ENCODE measurements at places on chromosomes 16 and 17.

- no peak for DNase-seq
These were observed 177.1 kb downstream of the RAB11FIP4 start for GRCh38 chr17:31568539-31568938.

GRCh38 chr17:21124086-21124485, 2.7 kb upstream of the DHRS7B start:
- no peak for DNase-seq

- no peak for DNase-seq
These were observed 15.0 kb upstream of the PEMT start for GRCh38 chr17:17606416-17607000.

GRCh38 chr16:54090602-54091001, 196.0 kb downstream of the IRX3 start:
- no peak for DNase-seq

GRCh38 chr17:12671906-12672305, 6.2 kb downstream of the MYOCD start:
- no peak for DNase-seq

DNA sequence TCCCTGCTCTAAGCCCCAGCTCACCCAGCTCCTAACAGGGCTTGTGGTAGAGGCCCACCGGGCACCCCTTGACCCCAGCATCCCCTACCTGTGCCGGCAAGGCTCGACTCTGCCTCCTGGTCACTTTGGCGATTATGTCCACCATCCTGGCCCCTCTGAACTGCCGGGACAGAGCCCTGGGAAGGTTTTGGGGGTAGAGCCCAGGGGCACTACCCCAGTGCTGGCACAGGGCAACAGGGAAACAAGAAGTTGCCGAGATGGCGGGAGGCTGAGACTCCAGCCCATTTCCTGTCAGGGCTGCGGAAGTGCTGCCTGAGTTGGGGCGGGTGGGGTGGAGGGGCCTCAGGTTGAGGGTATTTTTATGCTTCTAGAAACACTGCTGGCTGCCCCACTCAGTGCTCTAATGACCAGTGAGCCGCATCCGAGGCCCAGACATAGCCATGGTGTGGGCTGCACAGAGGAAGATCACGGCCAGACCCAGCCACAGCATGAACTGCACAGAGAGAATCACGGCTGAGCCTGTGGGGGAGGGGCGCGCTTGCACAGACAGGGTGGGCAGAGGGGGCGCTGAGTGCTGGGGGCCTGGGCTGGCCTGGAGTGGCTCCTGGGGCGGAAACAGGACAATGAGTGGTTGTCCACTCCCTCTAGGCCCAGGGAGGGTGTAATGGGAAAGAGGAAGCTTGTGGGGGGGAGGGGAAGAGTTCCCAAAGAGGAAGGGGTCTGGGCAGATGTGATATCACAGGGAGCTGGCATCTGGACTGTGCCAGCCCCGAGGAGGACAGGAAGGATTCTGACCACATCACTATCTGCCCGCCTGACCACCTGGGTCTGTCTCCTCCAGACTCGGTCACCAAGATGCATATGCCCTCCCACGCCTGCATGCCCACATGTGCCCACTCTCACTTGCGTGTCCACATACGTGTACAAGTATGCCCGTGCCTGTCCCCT, 22.3 kb downstream of the ARHGAP27 start:
- no peak for DNase-seq

DNA sequence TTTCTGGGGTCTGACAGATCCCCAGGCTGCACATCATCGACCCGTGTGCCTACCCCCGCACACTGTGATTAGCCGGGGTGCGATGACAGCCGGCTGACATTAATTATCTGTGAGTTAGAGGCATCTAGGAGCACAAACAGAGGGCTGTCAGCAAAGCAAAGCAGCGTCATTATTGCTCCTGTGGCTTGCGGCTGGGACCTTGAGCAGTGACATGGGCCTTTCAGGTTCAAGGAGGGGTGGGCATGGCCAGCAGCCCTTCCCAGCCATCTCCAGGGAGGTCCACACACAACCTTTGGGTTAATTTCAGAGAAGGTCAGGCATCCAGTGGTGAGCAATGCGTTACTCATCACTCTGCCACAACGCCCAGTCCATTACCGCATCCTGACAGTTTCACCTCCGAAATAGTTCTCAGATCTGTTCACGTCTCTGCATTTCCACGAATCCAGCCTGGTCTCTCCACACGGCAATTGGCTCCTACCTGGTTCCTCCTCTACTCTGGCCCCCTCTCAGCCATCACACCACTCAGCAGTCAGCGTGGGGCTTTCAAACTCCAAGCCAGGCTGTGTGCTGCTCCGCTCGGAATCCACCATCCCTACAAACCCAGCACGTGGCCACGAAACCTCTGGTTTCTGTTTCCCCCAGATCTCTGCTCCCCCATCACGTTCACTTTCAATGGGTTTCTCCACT, 249.7 kb upstream of the C16orf82 start:
- DNase-seq, result no peak

DNA sequence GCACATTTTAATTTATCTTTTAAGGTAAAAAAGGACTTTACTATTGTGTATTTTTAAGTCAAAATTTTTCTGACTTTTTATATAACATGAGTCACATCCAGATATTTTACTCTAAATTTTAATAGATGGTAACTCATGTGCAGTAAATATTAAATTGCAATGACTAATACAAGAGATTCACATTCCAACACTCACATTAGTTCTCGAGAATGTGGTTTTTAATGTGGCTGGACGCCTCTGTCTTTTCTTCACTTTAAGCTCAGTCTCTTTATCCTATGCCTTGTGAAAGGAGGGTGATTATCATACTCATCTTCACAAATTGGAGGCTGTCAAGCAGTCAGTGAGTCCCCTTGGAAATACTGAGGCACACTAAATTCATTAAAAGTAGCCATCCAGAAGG, 315.6 kb downstream of the HS3ST3B1 start:
- DNase-seq, result no peak

GRCh38 chr17:75899767-75900468, 3.2 kb upstream of the TRIM65 start:
- DNase-seq, result no peak

GRCh38 chr17:27533874-27534815, 77.9 kb downstream of the KSR1 start:
- DNase-seq, result no peak

Data from NCI-H1436 (cell line).